ENCODE measurements at places on chromosomes 2 and 18. TPM values are rescaled to one million over a fixed set of nuclear protein-coding genes. Genes with fewer than 3 reads are reported as not detected.

- DNase-seq: no peak
Observed at GRCh38 chr2:60067006-60067405, 486.4 kb downstream of the BCL11A start.

DNA sequence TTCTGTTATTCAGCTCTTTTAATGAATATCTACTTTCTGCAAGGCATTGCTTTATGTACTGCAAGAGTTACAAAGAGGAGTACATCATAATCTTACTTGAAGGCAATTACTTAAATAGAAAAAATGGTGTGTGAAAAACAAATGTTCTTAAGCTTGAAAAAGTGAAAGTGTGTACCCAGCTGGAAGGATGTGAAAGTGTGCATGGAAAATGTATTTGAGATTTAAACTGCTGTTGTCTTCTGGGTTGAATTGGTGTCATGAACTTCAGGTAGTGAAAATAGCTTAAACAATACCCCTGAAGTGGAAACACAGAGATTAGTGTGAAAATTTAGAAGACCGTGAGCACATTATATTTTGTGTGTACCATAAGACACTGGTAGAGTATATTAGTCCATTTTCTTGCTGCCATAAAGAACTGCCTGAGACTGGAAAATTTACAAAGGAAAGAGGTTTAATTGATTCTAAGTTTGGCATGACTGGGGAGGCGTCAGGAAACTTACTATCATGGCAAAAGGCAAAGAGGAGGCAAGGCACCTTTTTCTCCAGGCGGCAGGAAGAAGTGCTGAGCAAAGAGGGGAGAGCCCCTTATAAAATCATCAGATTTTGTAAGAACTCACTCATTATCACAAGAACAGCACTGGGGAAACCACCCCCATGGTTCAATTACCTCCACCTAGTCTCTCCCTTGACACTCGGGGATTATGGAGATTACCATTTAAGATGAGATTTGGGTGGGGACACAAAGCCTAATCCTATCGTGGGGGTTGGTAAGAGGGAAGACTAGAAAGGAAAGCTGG is 38.8 kb downstream of the SCN2A start:
- no peak for DNase-seq

DNA sequence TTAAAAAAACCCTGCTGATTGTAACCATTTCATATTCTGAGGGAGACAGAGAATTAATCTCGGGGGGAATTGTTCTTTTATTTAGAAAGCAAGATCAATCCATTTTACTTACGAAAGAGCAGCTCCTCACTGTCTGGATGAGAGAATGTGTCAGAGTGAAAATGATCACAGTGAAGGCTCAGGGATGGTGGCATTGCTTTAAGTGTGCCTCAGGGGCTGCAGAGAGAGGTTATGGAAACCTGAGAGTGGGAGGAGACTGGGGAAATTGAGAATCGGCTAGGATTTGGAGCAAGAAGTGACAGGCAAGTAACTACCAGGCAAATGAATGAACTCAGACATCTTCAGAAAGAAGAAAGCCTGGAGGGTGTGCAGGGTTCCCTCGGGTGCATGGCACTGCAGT is 34.2 kb downstream of the MRPL35 start:
- DNase-seq: no peak

- DNase-seq: no peak
Observed at GRCh38 chr2:8343031-8343430, 338.8 kb upstream of the ID2 start.

DNA sequence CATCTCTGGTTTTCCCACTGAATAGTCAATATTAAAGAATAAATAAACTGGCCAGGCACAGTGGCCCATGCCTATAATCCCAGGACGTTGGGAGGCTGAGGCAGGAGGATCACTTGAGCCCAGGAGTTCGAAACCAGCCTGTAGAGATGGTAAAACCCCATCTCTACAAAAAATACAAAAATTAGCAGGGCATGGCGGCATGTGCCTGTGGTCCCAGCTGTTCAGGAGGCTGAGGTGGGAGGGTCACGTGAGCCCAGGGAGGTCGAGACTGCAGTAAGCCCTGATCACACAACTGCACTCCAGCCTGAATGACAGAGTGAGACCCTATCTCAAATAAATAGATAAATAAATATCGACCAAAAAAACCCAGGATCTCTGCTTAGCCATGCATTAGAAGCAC is 50.2 kb upstream of the BIN1 start:
- no peak for DNase-seq

GRCh38 chr18:44761812-44762211 is 81.1 kb downstream of the SETBP1 start:
- DNase-seq: no peak

GRCh38 chr2:144835634-144836350 is 315.9 kb upstream of the ZEB2 start:
- no peak for DNase-seq

DNA sequence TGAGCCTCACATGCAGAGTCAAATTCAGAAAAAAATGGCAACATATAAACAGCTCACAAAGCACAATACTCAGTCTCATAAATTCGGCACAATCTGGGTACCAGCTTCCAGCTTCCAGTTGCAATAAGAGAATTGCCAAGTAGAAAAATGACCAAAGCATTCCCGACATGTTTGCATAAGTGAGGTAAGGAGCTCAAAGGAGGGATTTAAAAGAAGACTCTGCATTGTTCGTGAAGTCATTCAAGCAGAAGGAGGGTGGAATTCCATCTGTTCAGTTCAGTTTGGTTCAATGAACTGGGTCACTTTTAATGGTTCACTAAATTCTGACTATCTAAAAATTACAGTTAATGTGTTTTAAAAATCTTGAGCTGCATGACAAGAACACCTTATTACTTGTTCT is 106.7 kb upstream of the KLHL14 start:
- no peak for DNase-seq

The MC5R gene
- polyA plus RNA-seq: not detected

Data from BJ (cell line).